ENCODE measurements at places on chromosomes 12 and 14.
A peak's percentile ranks its signal among the peaks of the same experiment; 100 is the strongest.

DNA sequence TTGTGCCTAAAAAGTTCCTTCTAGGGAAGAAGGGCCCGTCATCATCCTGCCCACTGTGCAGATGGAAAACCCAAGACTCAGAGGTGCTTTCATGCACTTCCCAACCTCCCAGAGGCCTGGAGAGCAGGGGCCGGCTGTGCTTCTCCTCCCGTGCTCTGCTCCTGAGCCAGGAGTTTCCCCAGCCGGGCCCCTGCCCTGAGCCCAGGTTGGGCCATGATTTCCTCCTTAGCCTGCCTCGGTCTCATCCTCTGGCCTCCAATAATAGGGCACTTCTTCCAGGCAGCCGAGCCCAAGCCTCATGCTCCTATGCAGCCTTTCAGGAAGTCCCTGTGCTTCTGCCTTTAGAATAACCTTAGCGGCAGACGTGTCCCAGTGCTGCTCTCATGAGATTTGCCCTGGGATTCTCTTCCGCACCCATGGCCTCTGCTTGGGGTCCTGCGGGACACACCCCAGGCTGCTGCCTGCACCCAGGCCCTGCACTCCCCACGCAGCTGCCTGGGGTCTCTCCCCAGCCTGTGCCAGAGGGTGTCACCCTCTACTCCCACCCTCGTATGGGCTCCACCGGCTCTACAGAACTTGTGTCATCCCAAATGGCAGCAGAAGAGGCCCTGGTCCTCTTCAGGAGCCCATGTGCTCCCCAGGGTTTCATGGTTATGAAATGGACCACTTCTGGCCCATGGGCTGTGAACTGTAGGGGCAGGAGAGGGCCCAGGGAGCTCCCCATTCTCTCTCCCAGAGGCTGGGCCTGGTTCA lies 359.3 kb downstream of the ADGRD1 start:
- DNase-seq = no peak

DNA sequence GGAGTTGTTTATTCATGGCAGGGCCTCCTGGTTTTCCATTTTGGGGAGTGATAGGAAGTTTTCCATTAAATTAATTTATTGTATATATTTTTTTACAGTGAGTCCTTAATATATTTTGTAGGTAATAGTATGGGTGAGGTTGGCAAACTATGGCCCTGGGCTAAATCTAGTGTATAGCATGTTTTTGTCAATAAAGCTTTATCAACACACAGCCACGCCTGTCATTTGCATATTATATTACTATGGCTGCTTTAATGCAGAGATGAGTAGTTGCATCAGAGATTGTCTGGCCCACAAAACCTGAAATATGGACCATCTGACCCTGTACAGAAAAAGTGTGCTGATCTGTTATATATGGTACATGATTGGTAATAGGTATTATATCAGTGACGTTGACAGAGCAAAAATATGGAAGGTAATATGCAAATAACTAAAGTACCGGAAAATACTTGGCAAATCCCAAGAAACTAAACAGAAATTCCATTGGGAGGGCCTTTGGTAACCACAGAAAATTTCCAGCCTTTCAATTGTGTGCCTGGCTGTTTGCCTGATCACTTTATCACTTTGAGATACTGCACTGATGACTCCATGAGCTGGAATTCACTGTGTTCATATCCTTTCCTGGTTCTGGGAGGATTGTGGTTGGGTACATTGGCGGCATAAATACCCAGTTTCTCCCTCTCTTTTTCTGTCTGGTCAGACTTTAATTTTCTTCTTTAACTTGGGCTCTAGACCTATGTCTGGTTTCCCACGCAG lies 61.7 kb upstream of the RFLNA start:
- DNase-seq = no peak

GRCh38 chr12:3204730-3205531 lies 127.8 kb downstream of the TSPAN9 start:
- no peak for DNase-seq

GRCh38 chr14:75578786-75579337 lies 442 bp downstream of the FLVCR2 start:
- no peak for DNase-seq

- DNase-seq = no peak
These were observed 153.3 kb downstream of the PRKCH start for GRCh38 chr14:61474701-61475100.

- DNase-seq = peak; percentile 15
These were observed 748 bp downstream of the MAPKAPK5 start for GRCh38 chr12:111842556-111843396.

DNA sequence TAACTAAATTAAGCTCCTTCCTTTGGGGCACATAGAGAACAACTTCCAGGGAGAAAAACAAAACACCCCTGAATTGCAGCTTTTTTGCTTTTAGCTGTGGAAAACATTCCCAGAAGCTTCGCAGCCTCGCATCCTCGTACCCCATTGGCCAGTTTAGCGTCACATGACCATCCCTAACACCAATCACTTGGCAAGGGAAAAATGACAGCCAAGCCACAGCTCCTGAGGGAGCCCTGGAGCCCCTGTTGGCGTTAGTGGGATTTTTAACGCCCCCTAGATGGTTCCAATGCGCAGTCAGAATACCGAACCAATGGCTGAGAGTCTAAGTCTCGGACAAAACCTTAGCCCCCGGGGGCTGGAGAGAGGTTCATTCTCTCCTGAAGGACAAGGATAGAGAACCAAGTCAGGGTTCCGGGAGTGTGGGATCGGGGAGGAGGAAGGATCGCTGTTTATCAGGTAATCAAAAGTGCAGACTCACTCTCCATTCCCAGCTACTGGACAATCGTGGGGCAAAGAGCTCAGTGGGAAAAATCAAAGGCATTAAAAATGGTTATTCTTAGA lies 135.6 kb upstream of the HIF1A start:
- no peak for DNase-seq

DNA sequence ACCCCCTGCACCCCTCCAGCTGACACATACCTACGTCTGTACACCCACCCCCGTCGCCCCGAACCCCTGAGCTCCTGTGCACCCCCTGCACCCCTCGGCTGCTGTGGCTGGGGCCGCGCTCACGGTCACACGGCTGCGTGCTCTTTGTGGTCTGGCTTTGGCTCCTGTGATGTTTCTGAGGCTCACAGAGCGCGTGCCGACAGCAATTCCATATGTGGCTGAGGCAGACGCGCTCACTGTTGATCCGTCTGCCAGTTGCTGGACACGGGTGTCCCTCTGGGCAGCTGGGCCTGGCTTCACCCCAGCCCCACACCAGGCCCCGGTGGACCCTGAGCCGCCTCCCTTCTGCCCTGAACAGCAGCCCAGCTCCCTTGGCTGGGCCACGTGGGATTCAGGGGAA lies 46.5 kb downstream of the LRCOL1 start:
- DNase-seq = no peak

DNA sequence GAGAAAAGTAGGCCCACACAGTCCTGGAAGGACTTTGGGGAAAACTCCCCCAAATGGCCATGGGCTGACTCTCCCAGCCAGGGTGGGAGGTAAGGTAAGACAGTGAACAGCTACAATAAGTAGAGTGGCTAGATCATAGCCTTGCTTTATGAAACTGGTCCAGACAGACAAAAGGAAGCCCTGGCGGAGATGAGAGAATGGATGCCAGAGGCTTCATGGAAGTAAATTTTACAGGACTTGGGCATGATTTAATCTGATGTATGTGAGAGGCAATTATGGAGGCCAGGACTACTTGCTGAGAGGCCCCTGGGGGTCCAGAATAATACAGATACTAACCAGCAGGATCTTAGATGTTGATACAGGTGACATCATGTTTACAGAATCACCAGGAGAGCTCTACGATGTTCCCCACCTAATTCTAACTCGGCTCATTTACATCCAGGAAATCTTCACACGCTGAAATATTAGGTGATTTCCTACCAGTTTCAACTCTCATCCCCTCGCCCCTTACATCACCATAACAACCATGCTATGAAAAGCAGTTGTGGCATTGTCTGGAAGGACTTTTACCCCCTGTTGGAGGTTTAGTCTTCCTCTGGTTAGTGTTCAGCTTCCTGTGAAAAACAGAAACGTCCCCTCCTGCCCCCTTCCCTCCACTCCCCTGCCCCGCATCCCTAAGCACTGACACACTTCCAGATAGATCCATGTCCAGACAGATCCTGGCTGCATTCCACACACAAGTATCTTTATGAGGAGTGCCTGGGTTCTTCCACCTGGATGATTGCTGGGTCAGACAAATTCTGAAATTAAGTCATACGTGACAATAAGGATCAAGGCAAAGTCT lies 39.5 kb upstream of the NT5DC3 start:
- peak; percentile 21 for DNase-seq

DNA sequence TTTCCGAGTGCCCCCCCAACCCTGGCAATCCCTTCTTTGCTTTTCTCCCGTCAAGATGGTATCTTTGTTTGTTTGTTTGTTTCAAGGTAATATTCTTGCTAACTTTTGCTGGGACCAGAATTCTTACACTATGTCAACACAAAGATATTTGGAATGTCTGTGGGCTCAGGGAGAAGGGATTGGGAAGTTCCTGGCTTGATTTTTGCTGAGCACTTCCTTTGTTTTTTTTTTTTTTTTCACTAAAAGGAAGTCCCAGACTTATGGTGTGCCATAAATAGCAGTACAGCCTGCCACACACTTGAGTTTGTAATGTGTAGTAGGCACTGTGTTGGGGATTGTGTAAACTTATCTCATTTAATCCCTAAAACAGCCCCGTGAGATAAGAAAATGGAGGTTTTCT lies 11.2 kb upstream of the RNU6-7 start:
- DNase-seq = no peak

DNA sequence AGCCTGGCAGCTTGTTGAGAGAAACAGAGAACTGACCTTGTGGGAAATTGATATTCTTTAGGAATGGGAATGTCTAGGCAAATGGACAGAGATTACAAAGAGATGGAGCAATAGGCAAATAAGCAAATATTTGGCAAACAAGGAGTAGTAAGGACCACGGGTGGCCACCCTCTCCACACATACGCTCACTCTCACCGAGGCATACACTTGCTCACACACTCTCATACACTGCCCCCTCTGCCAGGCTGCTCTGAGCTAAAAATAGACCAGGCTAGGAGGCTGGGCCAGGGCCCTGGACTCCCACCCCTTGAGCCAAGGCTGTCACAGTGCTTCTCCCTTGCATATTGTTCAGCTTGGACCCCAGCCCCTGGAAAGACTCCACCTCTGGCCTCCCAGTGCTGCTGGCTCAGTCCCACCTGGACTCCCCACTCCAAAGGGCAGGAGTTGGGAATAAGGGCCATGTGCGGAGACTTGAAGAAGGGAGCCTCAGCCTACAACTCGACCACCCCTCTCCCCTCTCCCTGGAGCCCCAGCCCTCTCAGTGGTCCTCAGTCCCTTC lies 1.1 kb downstream of the PPP1R1A start:
- no peak for DNase-seq

DNA sequence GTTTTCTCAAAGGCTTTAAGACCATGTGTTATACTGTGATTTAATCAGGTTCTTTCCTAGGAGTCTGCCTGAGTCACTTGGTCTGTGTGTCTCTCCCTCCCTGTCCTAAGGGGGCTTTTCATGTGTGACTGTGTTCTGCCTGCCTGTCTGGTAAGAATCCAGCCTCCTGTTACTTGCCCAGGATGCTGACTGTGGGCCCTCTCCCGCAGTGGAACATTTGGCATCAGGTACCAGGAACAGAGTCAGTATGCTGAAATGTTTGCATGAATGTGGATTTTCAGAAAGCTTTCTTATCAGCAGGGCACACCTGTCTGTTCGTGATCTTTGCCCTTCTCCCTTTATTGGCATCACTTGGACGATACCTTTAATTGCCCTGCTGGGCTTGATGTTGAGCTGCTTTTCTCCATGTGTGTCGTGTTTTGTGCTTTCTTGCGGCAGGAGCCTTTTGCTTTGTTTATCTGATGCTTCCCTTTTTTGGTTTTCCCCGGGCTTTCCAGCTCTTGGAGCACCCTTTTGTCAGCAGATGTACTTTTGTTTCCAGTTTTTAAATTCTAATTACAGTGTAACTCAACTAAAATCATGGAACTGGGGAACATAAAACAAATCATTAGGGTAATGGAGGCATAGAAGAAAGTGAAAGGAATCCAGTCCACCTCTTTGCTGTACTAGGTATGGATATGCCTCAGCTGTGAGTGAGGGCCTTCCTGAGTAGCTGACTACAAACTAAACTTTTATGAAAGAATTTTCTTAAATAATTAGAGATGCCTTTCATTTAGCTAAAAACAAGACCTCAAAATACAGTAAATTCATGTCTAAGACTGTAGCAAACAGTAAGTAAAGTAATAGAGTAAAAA lies 72.5 kb downstream of the TRAF3 start:
- DNase-seq = no peak

DNA sequence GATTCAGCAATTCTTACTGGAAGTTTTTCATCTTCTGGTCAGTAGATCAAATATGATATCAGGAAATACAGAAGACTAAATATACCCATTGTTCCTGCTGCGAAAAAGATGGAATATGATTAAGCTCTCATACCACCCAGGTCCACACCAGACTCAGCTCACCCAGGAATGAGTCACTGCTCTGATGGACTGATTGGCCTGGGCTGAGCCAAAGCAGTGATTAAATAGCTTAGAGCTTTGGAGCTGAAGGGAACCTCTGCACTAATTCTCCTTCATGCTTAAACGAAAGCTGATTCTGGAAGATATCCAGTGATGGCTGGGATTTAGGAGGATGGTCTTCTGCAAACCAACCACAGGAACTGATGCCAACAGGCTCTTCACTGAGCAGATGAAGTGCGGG lies 62.0 kb upstream of the SYT1 start:
- DNase-seq = no peak

DNA sequence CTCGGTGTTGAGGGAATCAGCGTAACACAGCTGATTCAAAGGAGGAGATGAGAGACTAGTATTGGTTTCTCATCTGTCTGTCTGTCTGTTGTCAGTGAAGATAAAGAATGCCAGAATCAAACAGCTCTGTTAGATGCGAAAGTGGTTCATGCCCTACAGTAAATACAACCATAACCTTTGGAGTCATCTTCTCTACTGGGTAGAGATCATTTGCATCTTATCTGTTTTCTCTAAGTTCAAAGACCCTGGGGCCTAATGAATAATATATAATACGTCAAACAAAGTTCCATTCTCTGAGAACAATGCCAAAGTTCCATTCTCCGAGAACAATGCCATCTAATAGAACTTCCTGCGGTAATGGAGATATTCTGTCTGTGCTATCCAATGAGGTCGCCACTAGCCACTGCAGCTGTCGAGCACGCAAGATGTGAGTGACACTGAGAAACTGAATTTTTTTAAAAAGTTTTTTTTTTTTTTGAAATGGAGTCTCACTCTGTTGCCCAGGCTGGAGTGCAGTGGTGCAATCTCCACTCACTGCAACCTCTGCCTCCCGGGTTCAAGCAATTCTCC lies 6.6 kb downstream of the IL31 start:
- DNase-seq = no peak

DNA sequence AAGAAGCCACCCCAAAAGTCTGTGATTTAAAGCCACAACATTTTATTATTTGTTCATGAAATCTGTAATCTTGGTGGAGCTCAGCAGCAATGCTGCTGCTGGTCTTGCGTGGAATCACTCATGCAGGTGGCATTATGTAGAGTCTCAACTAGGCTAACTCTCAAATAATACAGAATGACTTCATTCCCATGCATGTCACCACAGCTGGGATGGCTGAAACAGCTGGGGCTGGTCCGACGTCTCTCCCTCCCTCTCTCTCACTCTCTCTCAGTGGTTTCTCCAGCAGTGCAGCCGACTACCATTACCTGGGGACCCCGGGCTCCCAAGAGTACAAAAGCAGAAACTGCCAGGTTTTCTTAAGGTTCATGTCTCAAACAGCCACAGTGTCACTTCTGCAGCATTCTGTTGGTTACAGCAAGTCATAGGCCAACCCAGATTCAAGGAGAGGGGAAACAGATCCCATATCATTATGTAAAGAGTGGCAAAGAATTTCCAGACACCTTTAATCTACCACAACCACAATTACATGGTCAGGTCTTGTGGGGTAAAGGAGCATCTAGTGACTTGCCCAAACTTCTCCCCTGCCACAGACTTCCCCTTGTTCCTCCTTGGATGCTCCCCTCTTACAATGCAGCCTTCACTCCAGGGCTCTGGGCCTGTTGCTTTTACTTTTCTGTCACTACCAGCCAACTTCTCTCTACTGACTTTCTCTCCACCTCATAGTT lies 192.0 kb upstream of the HMGA2 start:
- DNase-seq = no peak

All from activated CD4-positive, alpha-beta T cell treated with anti-CD3 and anti-CD28 coated beads, Interleukin-2, amount 50 U/mL, for 16 hours (primary cell).